Right atrium auricular region (tissue), 2 donors: ENCODE measurements at places on chromosomes 13 and 19.
A peak's percentile ranks its signal among the peaks of the same experiment; 100 is the strongest.

GRCh38 chr13:101289764-101290163, 126.5 kb downstream of the NALCN start:
- no peak for DNase-seq

DNA sequence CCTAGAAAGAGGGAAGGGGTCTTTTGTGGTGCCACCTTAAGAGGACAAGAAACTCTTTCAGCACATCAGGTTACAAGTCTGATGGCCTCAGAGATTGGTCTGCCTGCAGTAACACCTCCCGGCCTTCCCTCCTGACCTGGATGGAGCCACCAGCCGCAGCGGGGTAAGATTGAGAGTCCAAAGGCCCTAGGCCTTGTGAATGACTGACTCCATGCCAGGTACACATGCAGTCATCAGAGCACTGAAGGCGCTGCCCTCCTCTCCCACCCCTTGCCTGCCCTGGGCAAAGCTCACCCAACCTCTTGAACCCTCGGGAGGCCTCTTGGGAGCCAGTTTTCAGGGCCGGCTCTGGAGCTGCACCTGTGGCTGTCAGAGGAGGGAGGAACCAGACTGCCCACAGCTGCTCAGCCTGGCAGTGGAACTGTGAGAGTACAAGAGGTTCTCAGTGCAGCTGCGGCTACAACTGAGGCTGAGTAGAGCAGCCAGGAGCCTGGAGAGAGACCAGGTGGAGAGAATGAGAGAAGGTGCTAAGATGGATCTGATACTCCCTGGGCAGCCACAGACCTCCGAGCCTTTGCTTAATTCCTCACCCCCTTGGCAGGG, 23.8 kb upstream of the C13orf42 start:
- DNase-seq = no peak

DNA sequence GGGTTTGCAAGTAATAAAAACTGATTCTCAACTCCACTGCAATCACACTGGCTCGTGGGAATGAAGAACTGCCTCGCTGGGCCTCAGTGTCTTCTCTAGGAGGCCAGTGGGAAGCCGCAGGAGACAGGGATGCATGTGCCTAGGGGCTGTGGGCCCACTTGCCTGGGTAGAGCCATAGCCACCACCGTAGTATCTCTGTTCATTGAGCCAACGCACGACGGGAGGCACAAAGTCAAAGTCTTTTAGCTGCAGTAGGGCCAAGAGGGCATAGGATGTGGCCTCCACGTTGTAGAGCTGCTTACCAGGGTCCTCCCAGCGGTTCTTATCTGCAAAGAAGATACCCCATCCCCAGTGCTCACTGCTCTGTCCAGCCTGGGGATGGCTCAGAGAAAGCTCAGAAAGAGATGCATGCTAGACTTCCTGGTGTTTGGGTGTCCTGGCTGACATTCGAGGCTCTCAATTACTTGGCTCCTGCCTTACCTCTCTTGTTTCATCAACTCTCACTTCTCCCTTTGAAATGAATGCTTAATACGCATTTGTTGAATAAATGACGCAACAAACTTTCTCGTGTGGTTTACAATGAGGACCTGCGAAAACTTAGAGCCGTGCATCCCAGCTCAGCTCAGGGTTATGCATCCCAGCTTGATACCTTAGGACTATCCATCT, 16.1 kb upstream of the TNFSF14 start:
- no peak for DNase-seq

- no peak for DNase-seq
These were observed 2.1 kb downstream of the ACTN4 start for GRCh38 chr19:38649305-38650171.

GRCh38 chr19:2127758-2128157, 23.6 kb downstream of the AP3D1 start:
- DNase-seq = peak; percentile 80

GRCh38 chr13:33184112-33184490, 101.5 kb downstream of the STARD13 start:
- no peak for DNase-seq

DNA sequence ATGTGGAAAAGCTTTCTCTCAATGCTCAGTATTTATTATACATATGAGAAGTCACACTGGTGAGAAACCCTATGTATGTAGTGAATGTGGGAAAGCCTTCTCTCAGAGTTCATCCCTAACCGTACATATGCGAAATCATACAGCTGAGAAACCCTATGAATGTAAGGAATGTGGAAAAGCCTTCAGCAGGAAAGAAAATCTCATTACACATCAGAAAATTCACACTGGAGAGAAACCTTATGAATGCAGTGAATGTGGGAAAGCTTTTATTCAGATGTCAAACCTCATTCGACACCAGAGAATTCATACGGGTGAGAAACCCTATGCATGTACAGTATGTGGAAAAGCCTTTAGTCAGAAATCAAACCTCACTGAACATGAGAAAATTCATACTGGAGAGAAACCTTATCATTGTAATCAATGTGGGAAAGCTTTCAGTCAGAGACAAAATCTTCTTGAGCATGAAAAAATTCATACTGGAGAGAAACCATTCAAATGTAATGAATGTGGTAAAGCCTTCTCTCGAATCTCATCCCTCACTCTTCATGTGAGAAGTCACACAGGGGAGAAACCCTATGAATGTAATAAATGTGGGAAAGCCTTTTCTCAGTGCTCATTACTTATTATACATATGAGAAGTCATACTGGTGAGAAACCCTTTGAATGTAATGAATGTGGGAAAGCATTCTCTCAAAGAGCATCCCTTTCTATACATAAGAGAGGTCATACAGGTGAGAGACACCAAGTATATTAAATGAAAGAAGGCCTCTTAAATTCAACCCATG, 34.4 kb downstream of the ZNF568 start:
- no peak for DNase-seq

GRCh38 chr13:102276404-102276803, 125.4 kb downstream of the FGF14 start:
- no peak for DNase-seq

DNA sequence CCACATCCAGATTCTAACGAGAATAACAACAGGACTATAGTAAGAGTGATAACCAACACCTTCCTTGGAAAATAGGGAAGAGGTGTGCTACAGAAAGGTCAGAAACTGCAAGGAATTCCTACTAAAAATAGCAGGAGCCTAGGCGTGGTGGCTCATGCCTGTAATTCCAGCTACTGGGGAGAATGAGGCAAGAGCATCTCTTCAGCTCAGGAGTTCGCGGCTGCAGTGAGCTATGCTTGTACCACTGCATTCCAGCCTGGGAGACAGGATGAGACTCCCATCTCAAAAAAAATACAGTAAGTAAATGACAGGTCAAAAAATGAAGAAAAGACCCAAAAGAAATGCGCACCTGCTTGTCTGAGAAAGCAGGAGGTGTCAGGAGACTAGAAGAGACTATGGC, 101.5 kb upstream of the TSHZ3 start:
- no peak for DNase-seq

GRCh38 chr13:78610381-78610883, 7.1 kb upstream of the POU4F1 start:
- no peak for DNase-seq

DNA sequence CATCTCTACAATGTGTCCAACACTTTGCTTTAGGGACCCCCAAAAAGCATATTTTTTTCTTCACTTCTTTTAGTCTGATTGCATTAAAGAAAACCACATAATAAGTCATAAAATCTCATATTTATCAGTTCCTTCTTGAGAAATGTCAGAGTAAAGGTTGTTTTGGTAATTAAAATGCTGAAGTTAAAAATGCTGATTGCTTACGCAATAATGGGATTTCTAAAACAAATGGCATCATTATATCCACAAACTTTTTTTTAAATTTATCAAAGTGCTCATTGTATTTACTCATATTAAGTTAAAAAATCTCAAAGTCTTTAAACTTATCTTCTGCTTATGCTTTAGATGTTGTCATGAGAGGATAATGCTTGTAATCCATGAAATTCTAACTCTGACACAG, 737.2 kb upstream of the ARGLU1 start:
- DNase-seq = no peak

GRCh38 chr19:52991484-52991883, 22.2 kb upstream of the ERVV-1 start:
- no peak for DNase-seq

DNA sequence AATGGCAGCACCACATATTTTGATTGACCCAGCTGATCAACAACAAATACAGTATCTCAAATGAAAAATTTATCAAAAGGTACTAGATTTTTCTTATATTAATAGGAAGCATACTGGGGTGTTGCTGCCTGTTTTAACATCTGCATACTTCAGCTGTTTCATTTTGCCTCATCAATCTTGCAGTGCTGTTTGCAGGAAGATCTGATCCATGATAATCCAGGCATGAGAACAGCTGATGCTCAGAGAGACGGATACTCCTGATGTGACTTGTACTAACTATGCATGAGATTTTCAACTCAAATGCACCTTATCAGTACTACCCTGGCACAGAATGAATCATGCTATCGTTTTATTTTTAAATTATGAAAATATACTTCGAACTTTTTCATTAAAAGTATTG, 2136.8 kb downstream of the PCDH9 start:
- no peak for DNase-seq

GRCh38 chr19:34274827-34275625, 20.7 kb downstream of the GARRE1 start:
- DNase-seq = no peak

GRCh38 chr13:91722267-91722884, 324.0 kb downstream of the GPC5 start:
- DNase-seq = no peak

- DNase-seq = no peak
These were observed 250.2 kb upstream of the SLITRK1 start for GRCh38 chr13:84132491-84132890.

DNA sequence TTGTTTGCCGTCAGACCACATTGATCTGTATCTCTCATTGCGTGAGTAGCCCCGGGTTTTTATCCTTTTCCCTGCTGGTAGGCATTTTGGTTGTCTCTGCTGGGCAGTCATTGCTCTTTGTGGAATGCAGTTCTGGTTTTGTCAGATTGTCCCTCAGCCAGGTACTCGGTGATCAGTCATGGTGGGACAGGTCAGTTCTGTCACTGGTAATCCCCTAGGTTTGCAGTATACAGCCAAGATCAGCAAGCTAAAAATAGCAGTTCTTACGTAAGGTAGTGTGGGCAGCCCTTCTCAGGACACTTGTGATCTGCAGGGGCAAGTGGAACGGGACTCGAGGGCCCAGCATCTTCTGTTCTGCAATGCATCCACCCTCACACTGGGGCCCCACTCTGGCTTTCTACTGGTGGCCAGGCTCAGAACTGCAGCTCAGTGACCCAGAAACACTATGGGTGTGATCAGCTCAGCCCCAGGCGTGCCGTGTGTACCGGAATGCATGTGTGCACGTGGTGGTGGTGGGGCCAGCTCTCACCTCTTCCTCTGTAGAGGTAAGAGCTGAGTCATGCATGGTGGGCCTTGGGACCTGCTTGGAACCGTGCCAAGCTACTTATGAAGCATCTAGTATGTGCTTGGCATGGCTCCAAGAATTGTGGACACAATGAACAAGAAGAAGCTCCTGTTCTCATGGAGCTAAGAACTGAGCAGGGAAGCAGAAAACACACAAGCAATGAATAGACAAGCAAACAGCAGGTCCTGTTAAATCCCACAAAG, 6.3 kb downstream of the PLEKHF1 start:
- DNase-seq = no peak

DNA sequence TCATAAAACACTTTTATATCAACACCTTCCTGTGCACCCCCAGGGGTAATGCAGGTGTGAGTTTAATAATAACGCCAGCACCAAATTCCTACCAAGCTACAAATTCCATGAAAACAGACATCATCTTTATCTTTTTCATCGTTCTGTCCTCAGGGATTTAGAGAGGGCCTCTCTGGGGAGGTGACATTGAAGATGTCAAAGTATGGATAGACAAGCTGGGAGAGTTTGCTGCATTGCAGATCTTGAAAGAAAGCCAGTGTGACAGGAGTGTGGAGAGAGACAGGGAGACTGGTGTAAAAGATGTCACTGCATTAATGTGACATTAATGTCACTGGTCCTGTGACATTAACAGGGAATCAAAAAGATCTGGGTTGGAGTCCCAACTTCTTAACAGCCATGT, 10.1 kb downstream of the CACNG6 start:
- no peak for DNase-seq

GRCh38 chr13:53136554-53137215, 108.1 kb downstream of the OLFM4 start:
- DNase-seq = no peak

DNA sequence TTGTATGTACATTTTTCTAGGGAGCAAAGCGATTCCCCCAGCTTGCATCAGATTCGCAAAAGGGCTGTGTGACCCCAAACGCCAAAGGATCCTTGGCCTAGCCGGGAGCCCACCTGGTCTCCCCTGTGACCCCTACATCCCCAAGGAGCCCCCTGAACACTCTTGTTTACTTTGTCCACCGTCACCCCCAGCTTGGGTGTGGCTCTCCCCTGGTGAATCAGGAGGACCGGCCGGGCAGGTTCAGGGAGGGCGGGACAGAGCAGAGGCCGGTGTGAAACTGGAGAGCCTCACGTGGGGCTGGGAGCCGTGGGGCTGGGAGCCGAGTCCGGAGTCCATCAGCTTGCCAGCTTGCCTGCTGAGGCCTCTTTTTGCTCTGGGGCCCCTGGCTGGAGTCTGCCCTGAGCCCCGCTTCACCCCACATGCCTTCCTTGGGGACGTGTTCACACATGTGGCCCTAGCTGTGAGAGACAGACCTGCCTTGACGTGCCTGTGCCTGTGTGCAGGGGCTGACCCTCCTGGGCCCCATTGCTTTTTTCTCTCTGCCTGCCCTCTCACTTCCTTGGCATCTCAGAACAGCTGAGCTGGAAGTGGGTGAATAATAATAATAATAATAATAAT, 2.0 kb downstream of the ITPKC start:
- peak; percentile 79 for DNase-seq

- DNase-seq = no peak
These were observed 18.6 kb upstream of the CYP2S1 start for GRCh38 chr19:41174297-41174928.

GRCh38 chr19:12800923-12801465, 606 bp downstream of the PRDX2 start:
- no peak for DNase-seq

DNA sequence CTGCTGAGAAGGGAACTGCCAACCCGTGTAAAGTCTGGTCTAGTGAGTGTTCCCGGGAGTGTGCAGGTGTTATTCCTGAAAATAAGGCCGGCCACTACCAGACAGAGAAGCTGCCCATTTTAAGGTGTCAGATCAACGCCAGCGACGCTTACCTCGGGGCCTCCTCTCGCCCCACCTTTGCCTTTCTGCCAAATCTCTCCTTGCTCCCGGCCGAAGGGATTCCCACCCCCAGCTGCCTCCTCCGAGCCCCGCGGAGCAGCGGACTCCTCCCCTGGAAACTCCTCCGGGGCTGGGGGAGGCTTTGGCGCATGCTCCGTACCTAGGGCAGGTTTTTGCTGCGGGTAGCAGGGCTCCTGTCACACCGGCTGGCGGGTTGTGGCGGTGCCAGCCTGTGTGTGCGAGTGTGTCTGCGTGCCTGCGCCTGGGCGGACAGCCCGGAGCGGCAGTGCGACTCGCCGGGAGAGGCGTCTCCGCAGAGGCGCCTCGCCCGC, at the start of gene HS6ST3:
Gene HS6ST3 (plus strand): TSS at position 359 of the 491 bp plus-strand sequence.
- no peak for DNase-seq
